Mucosa of gallbladder (tissue), 1 donor: ENCODE measurements at places on chromosomes 2 and 18. TPM values are rescaled to one million over a fixed set of nuclear protein-coding genes. Genes with fewer than 3 reads are reported as not detected.

Gene RGPD4
- not detected for total RNA-seq

Gene CYTIP
- total RNA-seq = 10.7 TPM

Gene ALLC
- total RNA-seq = 0.81 TPM

Gene DSC3
- 0.03 TPM for total RNA-seq

Gene KCNK3
- total RNA-seq = 9.1 TPM

Gene RIT2
- total RNA-seq = not detected

Gene CHAC2
- total RNA-seq = 2.2 TPM

Gene CNTNAP5
- 31.7 TPM for total RNA-seq

Gene HOXD4
- 1.0 TPM for total RNA-seq

Gene ATP6V1C2
- total RNA-seq = 0.26 TPM

Gene ABCG5
- total RNA-seq = 3.1 TPM

Gene CYS1
- 27.8 TPM for total RNA-seq

Gene POTEI
- 0.03 TPM for total RNA-seq

Gene SKOR2
- total RNA-seq = not detected

Gene LIMS3
- total RNA-seq = 3.1 TPM

Gene TMEM200C
- 6.1 TPM for total RNA-seq

Gene ABCA12
- total RNA-seq = 0.03 TPM

Gene TMEM247
- total RNA-seq = not detected

Gene ALPG
- not detected for total RNA-seq

Gene RGPD3
- total RNA-seq = 0.14 TPM

Gene REG3G
- total RNA-seq = 0.66 TPM

Gene FBXO48
- total RNA-seq = 1.7 TPM

Gene CYBRD1
- total RNA-seq = 126 TPM

Gene COL3A1
- 371 TPM for total RNA-seq

Gene MZT2A
- 80.0 TPM for total RNA-seq

Gene SLC14A1
- total RNA-seq = 96.9 TPM

Gene MRPL30
- 19.7 TPM for total RNA-seq

Gene GAREM2
- total RNA-seq = 4.9 TPM

Gene STAT1
- 68.6 TPM for total RNA-seq
